Right kidney (tissue), 9 donors: ENCODE measurements at places on chromosomes 2 and 18.

- DNase-seq = no peak
These were observed 184.1 kb downstream of the ACKR3 start for GRCh38 chr2:236753606-236754270.

DNA sequence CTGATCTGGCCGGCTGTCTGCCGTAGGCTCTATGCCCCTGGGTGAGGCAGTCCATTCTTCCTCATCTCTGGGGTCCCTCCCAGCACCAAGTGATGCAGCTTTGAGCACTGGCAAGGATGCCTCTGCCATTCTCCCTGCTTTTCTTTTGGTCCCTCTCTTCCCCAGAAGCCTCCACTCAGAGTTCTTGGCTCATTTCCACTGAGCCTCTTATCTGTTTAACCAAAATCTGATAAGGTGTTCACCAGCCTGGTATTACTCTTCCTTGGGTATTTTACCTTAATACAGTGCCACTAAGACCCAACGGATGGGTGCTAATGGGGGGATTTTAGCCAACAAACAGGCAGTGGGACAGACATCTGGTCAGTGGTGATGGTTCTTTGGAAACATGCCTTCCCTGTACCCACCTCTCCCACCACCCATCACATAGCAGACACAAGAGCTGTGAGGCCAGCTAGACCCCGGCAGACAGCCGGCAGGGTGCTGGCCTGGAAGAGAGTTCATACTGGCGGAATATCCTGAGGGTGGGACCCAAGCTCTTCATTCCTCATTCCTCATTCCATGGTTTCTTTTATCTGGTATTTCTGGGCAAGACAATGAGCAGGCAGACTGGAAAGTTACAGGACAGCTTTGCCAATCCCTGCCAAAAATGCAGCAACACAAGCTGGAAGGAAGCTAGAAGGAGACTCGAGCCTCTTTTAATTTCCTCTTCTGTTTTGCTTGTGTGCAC is 34.6 kb downstream of the ZBTB7C start:
- DNase-seq = no peak

GRCh38 chr2:231883468-231883881 is 42.7 kb downstream of the NPPC start:
- DNase-seq = peak; percentile 58

- DNase-seq = peak; percentile 51
These were observed 117.6 kb downstream of the SMAD7 start for GRCh38 chr18:48832938-48833700.

DNA sequence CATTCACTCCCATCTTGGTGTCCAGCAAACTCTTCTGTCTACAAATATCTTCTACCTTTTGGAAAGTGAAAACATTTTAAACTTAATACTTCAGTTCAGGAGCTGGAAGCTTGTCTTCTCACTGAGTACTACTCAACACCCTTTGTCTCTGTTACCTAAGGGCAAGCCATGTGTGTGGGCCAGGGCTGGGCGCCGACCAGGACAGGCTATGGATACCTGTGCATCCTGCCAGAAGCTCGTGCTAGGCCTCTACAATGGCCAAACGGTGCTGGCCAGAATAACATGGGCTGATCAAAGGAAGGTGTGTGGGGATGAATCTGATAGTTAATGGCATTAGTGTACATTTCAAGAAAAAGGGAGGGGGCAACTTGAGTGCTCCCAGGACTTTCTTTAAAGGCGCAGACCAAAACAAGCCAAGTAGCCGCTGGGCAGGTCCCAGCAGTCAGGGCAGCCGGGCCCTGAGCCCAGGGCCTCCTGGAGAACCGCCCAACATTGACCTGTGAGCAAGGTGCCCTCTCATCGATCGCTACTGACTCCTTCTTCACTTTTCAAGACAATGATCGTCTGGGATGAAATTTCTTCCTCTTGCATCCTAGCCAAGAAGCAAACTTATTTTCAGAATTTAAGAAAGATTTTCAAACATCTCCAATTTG is 29.0 kb upstream of the ID2 start:
- no peak for DNase-seq

GRCh38 chr2:181371782-181372645 is 85.2 kb upstream of the ITGA4 start:
- no peak for DNase-seq

- DNase-seq = no peak
These were observed 89.0 kb downstream of the ZNF532 start for GRCh38 chr18:58953627-58954026.

GRCh38 chr2:71631411-71631931 is 178.1 kb downstream of the DYSF start:
- DNase-seq = no peak

- no peak for DNase-seq
These were observed 1005.7 kb upstream of the PIK3C3 start for GRCh38 chr18:40949114-40949950.

DNA sequence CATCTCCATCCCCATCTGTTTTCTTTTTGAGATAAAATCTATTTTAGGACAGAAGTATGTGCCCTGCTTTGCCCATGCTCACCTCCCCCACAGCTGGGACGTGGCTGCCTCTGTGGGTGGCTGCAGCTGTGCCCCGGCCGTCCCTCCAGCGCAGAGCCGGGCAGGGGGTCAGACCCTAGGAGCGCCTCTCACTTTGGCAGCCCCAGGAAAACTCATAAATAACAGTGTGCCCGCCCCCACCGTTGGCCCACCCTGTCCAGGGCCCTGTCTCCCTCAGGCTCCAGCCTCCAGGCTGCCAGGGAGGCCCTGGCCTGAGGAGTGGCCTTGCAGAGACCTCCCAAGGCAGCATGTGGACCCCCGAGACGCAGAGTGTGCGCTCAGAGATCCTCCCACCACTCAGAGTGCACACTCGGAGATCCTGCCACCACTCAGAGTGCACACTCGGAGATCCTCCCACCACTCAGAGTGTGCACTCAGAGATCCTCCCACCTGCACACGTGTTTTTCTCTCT is 178.1 kb downstream of the TWIST2 start:
- DNase-seq = no peak

- no peak for DNase-seq
These were observed 28.6 kb upstream of the CHAC2 start for GRCh38 chr2:53739032-53739431.

GRCh38 chr2:25372405-25373268 is 30.9 kb upstream of the DNMT3A start:
- no peak for DNase-seq

- no peak for DNase-seq
These were observed 177.5 kb downstream of the GFPT1 start for GRCh38 chr2:69209482-69209881.

DNA sequence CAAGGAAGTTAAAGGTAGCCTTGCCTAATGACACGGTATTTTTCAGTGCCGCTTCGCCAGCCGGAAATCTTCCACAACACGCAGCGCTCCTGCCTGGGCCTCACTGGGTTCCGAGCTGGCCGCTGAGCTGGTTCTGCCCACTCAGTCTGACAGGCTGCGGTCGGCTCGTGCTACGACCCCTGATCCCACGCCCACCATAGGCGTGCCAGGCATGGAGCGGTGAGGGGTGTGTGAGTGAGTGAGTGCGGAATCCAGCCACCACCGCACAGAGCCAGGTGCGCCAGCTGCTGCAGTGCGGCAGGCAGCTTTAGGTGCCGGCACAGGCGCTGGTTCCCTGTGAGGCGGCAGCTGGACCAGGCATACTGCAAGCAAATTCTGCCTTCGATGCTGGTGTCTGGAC is 407.9 kb downstream of the DCC start:
- DNase-seq = no peak

- DNase-seq = no peak
These were observed 27.0 kb upstream of the MGAT4A start for GRCh38 chr2:98757904-98758421.

DNA sequence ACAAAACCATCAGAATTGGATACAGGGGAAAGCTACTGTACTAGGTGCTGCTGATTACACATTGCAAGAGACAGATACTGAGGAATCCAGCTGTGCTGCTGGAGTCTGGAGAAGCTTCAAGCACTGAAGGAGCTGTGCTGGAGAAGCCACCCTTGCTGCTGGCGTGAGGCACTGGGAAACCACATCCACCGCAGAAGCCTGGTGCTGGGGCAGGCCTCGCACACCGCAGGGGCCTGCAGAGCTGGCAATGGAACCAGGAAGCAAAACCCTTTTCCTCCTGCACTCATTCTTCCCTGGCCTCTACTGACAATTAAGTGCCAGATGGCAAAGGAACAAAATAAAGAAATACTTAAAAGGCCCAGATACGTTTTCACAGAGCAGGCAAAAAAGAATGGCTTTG is 94.4 kb upstream of the MSH6 start:
- DNase-seq = no peak

- no peak for DNase-seq
These were observed 8.9 kb downstream of the PTGR3 start for GRCh38 chr18:75200071-75200470.

DNA sequence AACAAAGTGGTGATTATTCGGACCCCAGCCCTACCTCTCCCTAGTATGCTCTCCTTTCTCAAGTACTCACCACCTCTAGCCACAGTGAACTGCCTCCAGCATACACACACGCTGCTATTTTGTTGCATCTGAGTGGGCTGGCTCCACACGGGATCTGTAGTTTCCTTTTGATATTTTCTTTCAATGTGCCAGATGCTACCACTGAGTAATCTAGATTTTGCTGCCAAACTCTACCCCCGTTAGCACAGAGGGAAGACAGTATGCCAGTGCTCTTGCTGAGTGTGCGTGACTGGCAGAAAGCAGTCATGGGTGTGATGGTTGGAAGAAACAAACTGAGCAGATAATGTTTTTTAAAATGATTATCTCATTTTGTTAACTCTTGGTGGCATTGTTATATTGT is 11.6 kb downstream of the CFLAR start:
- DNase-seq = no peak

- no peak for DNase-seq
These were observed 53.2 kb upstream of the CCDC85A start for GRCh38 chr2:56130463-56131070.

DNA sequence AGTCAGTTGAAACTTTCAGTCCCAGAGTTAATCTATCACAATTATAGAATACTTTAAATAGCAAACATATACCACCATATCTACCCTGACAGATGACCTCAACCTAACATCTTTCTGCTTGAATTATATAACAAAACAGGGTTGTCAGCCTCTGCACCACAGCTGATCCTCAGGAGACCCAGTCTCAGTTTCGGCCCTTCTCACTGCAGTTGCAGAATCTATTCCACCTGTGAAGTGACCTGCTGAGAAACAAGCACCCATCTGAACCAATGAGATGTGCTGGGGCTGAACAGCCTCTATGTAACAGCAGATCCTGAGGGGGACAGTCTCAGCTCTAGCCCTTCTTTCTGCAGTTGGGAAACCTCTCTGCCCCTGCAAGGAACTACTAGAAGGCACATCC is 567.6 kb downstream of the KCNJ3 start:
- DNase-seq = no peak

GRCh38 chr18:59324623-59324971 is 6.1 kb upstream of the CPLX4 start:
- DNase-seq = no peak

GRCh38 chr2:134232461-134232860 is 21.4 kb upstream of the MGAT5 start:
- DNase-seq = no peak

DNA sequence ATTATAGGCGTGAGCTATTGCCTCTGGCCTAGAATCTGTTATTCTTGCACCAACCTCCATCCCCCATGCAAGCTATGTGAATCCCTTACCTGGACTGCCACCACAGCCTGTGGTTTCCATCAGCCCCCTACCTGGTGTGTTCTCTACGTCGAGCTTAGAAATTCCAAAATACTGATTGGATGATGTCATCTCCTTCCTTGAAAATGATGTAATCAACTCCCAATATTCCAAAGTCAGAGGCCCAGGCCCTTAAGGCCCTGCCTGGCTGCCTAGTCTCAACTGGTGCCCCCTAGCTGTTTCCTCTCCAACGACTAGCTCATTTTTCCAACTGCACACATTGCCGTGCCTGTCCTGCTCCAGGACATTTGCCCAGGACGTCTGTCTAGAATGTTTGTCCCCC is 41.3 kb upstream of the GBX2 start:
- no peak for DNase-seq

DNA sequence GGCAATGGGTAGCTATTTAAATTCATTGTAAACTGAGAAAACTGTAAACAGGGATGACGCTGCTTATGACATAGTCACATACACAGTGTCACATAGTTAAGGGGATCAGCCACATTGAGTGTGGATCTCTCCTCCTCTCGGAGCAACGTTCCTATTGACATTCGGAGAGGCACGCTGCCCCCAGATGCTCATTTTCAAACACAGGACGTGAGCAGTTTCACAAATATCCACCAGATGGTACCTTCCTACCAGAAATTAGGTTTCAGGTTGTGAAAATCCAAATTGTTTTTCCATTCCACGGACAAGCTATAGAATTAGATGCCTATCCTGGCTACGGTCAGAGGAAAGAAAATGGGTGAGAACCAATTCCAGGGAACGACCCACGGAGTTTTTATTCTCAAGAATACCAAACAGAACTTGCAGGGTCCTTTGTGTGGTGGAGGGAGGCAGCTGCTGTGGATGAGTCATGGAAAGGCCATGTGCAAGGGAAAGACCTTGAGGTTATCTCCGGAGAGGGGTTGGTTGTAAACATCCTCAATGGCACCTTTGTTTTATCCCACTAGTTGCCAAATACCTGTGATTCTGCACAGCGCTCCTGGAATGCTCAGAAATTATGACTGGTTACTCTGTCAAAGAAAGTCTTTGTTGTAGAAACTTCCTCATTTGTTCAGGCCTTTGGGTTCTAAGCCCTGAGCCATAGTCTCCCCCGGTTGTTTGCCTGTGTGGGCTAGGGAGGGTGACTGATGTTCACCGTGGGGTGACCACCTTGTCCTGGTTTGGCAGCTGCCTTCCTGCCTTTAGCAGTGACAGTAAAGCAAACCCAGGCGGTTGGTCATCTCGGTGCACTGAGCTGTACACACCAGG is 88.0 kb downstream of the ACTR3 start:
- peak; percentile 12 for DNase-seq

DNA sequence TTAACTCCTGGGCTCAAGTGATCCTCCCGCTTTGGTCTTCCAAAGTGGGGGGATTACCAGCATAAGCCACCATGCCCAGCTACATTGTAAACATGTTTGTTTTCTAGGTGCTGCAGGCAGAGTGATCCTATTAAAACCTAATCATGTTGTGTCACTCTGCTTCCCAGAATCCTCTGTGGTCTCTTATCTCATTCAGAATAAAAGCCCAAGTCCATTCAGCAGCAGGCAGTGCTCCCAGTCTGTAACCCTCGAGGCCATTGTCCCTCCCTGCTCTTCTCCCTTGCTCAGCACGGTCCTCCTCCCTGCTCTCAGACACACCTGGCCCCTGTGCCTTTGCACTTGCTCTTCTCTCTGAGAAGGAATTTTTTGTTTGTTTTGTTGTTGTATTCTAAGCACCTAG is 11.1 kb upstream of the CABYR start:
- no peak for DNase-seq

GRCh38 chr18:63534615-63535014 is 7.6 kb upstream of the SERPINB12 start:
- no peak for DNase-seq
